ENCODE measurements at places on chromosomes 3 and 15.

DNA sequence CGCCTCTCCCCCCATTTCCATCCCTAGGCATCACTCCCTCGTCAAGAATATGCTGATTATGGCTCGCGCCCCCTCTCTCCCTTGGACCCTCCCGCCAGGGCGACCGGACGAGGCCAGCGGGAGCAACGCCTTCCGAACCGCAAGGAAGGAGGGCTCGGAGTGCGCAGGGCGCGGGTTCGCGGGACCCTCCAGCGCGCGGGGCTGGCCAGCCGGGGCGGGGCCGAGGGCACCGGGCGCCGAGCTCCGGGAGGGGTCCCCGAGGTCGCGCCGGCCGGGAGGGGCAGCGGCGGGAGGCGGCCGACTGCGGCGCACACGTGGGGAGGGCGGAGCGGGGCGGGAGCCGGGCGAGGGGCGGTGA lies 483 bp downstream of the EHD4 start:
- no peak for DNase-seq

GRCh38 chr3:11001020-11001657 lies 8.6 kb downstream of the SLC6A1 start:
- DNase-seq, result no peak

- no peak for DNase-seq
Measured at GRCh38 chr3:31858439-31858838, 122.6 kb downstream of the OSBPL10 start.

GRCh38 chr3:60282866-60283265 lies 968.4 kb downstream of the FHIT start:
- DNase-seq, result no peak

- no peak for DNase-seq
Measured at GRCh38 chr3:62159056-62159708, 214.2 kb downstream of the FEZF2 start.

GRCh38 chr3:170701696-170702678 lies 116.1 kb upstream of the SLC7A14 start:
- peak; percentile 34 for DNase-seq

DNA sequence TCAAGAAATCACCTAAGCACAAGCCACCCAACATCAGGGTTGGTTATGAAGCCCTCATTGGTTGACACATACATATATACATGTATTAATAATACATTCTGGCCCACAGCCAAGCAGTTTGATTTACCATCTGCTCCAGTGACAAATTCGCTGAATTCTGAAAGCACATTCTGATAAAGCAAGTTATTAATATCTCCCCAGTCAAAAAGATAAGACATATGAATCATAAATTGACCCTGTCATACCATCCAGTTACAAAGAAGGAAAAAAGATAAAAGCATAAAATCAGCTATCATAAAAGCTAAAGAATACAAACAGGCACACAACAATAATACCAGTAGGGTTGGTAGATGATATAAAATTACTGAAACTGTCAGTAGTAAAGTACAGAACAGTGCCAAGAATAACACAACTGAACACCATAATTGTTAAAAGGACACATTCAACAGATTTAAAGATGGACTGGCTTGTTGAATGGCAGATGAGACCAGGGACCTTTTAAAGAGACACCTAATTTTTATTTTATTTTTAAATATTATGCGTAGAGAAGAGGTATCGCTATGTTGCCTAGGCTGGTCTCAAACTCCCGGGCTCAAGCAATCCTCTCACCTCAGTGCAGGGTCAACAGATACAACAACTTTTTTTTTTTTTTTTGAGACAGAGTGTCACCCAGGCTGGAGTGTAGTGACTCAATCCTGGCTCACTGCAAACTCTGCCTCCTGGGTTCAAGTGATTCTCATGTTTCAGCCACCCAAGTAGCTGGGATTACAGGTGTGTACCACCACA lies 7.7 kb downstream of the SNX4 start:
- peak; percentile 73 for DNase-seq

GRCh38 chr15:58760385-58761009 lies 10.6 kb upstream of the MINDY2 start:
- DNase-seq, result no peak

- peak; percentile 36 for DNase-seq
Measured at GRCh38 chr15:52463638-52464037, 65.0 kb downstream of the MYO5A start.

- DNase-seq, result no peak
Measured at GRCh38 chr3:58668247-58668646, 1.7 kb upstream of the FAM3D start.

GRCh38 chr3:140386357-140387100 lies 291.3 kb upstream of the TRIM42 start:
- DNase-seq, result no peak

GRCh38 chr3:162130582-162130981 lies 634.0 kb downstream of the OTOL1 start:
- no peak for DNase-seq

- DNase-seq, result no peak
Measured at GRCh38 chr3:16104156-16104555, 70.3 kb upstream of the GALNT15 start.

DNA sequence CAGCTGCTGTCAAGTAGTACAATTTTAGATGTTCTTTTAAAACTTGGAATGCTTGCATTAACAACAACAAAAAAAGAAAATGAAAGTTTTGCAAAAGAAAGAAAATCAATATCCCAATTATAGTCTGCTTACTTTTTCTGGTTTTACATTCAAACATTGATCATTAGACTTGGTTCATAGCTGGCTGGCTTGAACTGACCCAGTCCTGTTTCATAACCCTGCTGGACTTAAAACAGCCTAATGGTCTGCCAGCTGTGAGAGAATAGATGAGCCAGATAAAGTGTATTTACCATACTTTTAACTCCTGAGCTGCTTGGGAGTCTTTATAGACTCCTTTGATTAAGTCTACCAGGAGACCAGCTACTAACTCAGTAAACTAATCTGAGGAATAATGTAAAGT lies 59.2 kb downstream of the PIAS1 start:
- peak; percentile 51 for DNase-seq

GRCh38 chr3:176055836-176056235 lies 1141.4 kb downstream of the TBL1XR1 start:
- no peak for DNase-seq

DNA sequence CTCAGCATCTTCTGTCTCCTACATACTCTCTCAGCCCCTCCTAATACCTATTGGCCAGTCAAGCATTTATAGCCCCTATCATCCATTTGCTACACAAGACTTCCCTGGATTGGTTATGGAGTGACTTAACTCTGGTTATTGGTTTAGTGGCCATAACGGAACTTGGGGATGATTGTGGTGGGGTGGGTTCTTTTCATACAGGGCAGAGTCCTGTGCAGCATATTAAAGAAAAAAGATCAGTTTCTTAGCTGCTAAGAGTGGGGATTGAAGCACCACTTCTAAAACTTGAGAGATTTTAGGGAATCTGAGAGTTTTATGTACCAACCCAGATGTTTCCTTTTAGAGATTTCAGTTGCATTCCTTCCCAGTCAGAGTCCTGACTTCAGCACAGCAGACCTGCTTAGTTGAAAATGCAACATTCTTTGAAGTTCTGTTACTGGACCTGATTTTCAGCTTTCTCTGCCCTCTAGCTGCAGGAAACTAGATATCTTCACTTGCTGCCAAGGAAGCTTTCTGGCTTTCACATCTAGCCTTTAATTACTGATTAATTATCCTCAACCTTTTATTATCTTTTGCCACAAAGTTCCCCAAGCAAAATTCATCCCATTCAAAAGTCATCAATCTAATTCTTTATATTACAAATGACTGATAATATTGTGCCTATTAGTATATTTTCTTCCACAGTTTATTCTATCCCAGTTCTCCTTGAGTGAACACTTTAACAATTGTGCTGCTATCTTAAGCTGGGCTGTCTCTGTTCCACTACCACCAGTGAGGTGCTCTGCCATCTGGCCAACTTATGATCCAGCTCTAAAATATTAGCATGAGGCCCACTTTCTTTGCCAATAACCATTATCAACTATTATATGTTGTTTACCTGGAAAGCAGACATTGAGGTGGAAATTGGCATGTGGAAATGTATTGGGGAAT lies 906.0 kb upstream of the ALCAM start:
- peak; percentile 62 for DNase-seq

- DNase-seq, result peak; percentile 38
Measured at GRCh38 chr15:73127302-73127936, 75.2 kb downstream of the NEO1 start.

DNA sequence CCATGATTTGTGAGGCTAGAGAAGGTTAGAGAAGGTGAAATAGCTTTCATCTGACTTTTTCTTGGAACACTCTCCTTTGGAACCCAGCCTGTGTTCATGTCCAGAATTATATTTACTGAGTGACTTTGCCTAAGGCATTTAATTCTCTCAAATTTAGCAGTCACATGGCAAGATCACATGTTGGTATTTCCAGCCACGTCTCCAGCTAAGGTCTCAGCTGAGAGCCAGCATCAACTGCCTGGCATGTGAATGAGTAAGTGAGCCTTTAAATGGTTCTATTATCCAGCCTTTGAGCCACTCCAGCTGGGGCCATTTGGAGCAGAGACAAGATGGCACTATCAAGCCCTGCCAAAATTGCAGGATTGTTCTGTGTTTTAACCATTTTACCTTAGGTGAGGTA lies 130.2 kb upstream of the SGO1 start:
- no peak for DNase-seq

DNA sequence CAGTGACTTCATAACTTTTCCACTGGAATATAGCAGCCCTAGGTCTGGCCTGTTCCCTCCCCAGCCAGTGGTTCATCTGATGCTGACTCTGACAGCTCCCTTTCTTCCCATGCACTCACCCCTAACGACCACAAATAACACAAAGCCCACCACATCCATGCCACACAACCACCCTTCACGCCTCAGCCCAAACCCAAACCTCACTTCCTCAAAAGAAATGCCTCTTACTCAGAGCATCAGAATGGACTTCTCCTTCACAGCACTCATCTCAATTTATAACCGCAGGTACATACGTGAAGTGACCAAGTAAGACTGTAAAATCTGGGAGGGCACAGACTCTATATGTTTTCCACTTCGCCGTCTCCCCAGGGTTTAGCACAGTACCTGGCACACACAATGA lies 1.1 kb downstream of the RBSN start:
- DNase-seq, result peak; percentile 14

DNA sequence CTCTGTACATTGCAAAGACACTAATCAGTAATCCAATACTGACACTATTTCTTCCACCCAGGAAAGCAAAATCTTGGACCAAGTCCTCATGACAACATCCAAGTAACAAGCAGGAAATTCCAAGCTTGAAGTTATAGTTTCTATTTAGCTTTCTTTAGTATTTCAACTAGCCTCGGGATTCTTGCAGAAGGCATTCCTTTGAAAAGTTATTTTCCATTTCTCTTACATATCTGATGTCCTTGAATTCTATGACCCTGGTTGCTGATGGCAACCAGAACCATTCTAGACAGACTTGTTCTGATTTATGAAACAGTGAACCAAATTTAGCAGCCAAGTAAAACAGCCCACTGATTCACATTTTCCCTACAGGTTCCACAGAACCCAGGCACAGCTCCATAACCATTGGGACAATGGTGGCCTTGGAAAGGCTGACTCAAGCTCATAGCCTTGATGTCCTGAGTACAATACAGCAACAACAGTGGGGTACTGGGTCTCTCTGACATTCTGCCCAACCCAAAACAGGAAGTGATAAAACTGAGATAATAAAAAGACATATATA lies 26.5 kb downstream of the P3H2 start:
- peak; percentile 58 for DNase-seq

GRCh38 chr3:152622811-152623167 lies 212.1 kb upstream of the P2RY1 start:
- DNase-seq, result no peak

DNA sequence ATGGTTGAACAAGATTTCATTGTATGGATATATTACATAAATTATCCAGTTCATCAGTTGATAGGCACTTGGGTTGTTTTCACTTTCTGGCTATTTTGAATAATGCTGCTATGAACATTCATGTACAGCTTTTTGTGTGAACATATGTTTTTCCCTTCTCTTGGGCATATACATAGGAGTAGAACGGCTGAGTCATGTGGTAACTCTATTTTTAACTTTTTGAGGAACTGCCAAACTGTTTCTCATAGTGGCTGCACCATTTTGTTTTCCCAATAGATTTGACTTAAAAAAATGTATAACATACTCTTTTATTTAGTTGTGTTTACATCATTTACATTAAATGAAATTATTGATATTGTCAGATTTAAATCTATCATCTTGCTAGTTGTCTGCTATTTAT lies 28.8 kb upstream of the RFX7 start:
- no peak for DNase-seq

DNA sequence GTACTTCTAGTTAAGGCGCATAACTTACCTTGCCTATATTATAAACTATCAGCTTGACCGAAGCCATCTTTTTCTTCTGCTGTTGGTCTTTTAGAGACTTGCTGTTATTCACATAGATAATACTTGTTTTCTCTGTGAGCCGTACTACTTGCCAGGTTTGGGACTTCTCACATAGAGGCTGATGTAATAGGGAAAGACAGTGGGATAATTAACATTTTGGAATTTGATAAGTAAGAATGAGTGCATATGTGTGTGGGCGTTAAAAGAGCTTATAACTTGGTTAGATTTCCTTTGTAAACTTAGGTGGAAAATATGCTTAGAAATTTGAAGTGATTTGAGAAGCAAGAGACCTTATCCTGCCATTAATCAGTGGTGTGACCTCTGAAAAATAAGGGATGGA lies 47.8 kb downstream of the FNDC3B start:
- DNase-seq, result no peak

DNA sequence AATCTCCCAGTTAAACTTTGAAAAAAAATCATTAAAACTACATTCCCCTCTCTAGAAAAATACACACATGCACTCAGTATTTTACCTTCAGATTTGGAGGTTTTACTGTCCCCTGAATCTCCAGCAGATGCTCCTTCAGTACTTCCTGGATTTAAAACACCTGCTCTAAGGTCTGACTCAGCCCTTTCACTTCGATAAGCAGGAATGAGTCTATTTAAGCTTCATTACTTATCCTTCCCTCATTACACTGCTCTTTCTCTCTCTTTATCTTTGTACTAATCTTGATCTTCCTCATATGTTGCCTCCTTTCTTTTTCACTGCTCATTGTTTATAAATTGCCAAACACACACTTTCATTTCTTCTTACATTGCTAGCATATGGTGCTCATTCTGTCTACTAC lies 443.9 kb downstream of the DIPK2A start:
- DNase-seq, result no peak

DNA sequence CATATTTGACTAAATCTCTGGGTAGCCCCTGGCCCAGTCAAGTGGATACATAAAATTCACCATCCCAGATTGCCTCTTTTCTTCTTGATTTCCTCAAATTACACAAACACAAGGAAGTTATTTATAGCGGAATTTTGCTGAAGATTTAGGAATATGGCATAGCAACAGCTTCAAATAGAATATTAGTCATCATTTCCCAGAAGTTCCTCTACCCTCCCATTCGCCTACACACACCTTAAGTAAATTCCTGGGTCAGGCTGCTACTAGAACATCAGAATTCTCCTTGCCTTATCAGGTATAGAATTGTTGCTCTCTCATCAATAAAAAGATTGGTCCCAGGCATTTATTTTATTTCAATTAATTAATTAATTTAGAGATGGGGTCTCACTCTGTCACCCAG lies 31.6 kb downstream of the MESD start:
- no peak for DNase-seq

DNA sequence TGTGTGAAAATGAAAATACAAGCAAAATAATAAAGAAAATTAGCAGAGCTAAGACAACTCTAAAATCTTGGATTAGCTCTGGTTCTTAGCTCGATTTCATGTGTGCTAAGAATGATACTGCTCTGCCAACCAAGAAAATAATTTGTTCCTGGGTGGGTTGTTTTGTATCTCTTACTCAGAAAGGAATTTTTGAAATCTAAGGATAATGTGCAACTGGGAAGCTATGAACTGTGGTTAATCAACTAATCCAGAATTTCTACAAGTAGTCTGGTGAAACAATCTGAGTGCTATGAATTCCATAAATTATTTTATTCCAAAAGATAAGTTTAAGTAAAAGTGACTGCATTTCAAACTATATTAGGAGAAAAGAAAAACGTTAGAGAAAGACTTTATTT lies 92.0 kb downstream of the TFDP2 start:
- DNase-seq, result no peak

Data from iris pigment epithelial cell (primary cell).